ENCODE measurements at places on chromosomes 13 and 19.

DNA sequence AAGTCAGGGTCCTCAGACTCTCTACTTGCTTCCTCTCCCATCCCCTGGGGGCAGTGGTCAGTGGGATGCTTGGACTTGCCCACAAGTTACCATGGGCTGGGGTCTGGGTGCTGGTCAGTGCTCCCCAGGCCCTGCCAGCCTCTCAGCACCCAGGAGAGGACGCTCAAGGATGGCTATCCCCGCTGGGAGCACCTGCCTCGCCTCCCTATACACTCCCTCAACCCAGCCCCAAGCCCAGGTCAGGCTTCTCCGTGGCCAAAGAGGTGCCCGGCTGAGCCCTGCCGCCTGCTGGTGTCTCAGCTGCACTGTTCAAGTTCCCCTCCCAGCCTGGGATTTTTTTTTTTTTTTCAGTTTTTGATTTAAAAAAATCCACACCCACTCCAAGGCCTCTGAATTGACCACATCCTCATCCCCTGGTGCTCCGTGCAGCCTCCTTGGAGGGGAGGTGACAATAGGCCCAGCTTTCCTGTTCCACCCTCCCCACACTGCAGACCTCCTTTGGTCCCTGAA, 10.8 kb downstream of the F2RL3 start:
- no peak for DNase-seq

DNA sequence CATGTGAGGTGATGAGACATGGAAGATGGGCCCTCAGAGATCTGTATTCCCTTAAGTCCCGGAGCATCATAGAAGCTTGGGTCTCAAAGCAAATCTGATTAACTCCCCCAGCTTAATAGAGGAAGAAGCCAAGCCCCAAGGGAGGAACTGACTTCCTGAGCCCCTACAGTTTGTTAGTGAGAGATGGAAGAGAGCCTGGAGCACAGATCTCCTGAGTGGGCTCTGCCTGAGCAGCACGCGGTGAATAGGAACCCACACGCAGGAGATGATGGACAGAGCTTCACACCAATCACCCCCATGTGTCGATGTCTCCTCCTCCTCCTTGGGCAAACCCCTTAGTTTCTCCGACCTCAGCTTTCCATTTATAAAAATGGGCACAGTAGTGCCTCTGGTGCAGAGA, 50.1 kb upstream of the ATP12A start:
- DNase-seq = no peak

DNA sequence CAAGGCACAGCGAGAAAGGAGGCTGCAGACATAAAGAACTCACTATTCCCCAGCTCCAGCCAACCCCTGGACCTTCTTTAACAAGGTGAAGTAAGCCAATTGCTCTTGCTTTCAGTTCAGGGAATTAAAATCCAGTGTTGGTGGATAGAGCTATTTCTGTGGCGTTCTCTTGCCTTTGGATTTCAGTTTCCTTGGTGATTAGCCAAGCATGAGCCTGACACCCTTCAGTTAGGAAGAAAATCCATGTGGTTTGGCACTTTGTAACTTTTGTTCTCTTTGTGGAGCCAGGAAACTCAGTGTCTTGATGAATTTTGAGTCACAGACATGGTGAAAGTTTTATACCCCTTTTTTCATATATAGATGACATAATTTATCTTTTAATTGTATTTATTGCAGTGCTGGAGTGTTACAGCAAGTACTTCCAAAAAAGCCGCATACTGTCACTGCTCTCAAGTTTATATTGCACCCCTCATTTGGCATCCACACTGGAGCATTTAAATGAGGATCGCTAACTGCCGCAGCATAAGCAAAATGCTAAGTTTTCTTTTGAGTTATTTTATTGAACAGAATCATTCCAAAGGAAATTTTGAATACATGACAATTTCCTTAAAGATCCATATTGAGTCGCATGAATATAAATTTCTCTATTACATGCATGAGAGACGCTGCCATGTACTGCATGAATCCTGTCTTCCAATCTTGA, 406.8 kb downstream of the MYO16 start:
- DNase-seq = no peak

DNA sequence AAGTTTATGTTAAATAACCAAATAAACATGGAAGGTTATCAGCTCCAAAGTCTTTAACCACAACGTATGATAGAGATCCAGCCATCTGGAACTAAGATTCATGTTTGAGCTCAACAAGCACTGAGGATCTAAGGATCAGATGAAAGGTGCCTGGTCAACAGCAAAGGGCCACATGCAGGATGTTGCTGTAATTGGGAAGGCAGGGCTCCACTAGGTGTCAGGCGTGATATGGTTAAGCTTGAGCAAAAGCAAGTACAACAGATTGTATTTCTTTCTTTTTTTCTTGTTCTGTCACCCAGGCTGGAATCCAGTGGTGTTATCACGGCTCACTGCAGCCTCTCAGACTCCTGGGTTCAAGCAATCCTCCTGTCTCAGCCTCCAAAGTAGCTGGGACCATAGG, 12.0 kb downstream of the EBPL start:
- DNase-seq = no peak

DNA sequence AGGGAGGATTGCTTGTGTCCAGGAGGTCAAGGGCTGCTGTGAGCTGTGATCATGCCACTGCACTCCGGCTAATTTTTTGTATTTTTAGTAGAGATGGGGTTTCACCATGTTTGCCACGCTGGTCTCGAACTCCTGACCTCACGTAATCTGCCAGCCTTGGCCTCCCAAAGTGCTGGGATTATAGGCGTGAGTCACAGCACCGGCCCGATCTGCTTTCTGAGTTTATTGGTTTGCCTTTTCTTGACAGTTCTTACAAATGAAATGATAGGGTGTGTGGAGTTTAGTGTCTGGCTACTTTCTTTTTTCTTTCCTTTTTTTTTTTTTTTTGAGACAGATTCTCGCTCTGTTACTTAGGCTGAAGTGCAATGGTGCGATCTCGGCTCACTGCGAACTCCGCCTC, 848 bp downstream of the C19orf44 start:
- DNase-seq = no peak

Measured in NCI-H2029 treated with DMSO at 0.1 percent for 48 hours (cell line).